Activated T-helper 1 cell treated with anti-CD3 and anti-CD28 coated beads, Interleukin-2, amount 50 U/mL, for 16 hours (primary cell): ENCODE measurements at places on chromosomes 3 and 15.
A peak's percentile ranks its signal among the peaks of the same experiment; 100 is the strongest.

DNA sequence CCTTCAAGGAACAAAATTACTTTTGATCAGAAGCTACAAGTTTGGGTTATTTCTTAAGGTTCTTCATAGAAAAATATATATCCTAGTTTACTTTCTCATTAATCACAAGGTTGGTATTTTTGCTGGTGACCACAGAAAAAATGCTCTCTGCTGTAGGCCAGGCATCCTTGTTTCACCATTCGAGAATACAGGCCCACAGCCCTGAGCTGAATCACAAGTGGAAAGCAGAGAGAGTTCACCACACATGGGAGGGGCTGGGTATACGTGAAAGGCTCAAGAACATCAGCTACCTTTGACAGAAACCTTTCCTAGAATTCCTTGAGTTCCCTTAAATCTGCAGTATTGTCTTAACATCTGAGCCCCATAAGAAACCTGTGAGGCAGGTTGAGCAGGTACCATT, 23.2 kb downstream of the CPEB1 start:
- DNase-seq: no peak

GRCh38 chr3:162534431-162534830, 1037.8 kb downstream of the OTOL1 start:
- no peak for DNase-seq

DNA sequence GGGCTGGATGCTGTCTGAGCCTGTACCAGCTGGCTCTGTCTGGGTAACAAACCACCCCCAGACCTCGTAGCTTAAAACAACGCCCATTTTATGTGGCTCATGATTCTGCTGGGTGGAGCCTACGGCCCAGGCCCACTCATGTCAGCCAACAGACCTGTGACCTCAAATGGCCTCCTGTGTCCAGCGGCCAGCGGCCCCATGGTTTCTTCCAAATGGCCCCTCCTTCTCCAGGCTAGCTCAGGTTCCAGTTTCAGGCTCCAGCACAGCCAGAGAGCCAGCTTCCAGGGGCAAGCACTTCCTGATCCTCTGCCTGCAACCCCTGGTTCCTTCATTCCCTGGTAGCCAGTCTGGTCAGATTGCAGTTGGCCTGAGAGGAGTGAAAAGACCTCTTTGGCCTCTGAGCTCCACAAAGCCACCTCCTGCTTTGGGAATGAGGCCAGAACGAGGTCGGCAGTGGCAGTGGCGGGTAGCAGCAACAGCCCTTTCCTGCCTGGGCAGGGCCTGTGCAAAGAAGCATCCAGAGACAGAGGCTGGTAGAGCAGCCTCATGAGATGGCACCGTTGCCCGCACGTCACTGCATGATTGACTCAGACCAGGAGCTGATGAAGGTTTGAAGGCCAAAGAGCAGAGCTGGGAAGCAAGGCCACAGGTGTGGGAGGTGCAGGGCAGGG, 21.0 kb upstream of the PLXNA1 start:
- no peak for DNase-seq

GRCh38 chr3:116056280-116056679, 389.0 kb downstream of the LSAMP start:
- no peak for DNase-seq

GRCh38 chr3:197062446-197062845, 32.8 kb upstream of the MELTF start:
- DNase-seq: no peak

DNA sequence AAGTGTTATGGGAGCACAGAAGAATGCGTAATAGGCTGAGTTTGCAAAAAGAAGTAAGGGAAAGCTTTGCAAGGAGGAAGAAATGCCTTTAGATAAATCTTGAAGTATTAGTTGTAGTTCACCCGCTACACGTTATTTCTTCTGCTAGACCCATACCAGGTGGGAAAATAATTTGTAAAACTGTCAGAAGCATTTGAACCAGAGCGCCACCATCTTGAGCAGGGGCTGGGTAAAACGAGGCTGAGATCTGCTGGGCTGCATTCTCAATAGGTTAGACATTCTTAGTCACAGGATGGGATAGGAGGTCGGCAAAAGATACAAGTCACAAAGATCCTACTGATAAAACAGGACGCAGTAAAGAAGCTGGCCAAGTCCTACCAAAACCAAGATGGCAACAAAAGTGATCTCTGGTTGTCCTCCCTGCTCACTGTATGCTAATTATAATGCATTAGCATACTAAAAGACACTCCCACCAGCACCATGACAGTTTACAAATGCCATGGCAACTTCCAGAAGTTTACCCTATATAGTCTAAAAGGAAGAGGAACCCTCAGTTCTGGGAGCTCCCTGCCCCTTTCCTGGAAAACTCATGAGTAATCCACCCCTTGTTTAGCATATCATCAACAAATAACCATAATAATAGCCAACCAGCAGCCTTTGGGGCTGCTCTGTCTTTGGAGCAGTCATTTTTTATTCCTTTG, 50.0 kb upstream of the ZNF280D start:
- DNase-seq: no peak

DNA sequence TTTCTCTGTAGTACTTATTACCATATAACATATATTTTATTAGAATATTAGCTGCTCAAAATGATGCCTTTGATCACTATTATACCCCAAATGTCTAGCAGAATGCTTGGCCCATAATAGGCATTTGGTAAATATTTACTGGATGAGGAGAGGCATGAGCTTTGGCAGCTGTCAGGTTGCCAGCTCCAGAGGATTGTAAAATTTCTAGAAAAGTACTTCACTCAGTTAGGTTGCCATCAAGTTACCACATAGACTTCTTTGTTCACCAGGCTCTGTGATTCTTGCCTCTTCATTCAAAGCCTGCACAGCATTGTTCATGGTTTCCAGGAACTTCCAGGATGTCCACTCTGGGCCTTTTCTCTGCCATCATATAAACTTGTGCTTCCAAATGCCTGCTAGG, 582.8 kb downstream of the PDCD6IP start:
- no peak for DNase-seq

DNA sequence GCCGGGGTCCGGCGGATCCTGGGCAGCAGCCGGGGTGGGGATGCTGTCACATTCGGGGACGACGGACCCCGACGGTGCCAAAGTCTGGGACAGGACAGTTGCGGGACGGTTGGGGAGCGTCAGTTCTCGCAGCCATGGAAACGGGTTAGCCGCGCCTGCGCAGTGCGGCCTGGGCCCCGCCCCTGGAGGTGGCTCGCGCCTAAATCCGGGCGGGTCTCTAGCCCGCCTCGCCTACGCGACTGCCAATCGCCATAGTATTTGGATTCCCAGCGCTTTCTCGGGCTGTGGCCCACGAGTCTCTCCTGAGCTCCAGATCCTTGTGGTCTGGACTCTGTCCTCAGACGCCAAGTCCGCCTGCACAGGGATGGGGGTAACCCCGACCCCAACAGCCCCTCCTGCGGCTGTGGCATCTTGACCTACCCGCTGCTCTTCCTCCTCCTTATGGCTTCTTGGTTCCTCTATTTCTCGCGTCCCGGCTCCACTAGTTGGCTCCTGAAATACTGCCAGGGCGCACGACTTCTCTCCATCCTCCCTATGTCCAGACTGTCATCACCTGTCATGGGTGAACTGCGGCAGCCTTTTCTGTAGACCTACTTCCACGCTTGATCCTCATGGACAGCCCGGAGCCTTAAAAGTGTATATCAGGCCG, at the start of gene ZMYND10:
Gene ZMYND10, minus strand, starts transcription at position 147 of the 649 bp plus-strand sequence. CDS start 153 bp downstream, outside the sequence.
- peak; percentile 49 for DNase-seq

GRCh38 chr3:12990781-12991480, 82.3 kb downstream of the IQSEC1 start:
- no peak for DNase-seq

- no peak for DNase-seq
Measured at GRCh38 chr3:150081084-150081483, 110.4 kb upstream of the PFN2 start.

DNA sequence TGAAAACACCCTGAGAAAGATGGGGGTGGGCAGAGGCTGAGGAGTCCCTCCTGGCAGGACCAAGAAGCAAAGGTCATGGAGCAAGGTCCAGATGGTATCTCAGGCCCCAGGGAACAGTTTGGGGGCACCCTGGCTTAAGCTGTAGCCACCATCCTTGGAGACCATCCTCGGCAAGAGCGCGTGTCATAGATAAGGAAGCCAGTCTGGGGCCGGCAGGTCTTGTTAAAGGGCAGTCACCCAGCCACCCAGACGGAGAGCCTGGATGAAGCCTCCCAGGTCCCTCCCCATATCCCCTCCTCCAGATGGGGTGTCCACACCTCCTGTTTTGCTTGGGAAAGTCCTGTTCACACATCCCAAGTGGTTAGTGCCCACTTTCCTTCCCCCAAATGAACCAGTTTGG, 191.1 kb downstream of the KLF13 start:
- no peak for DNase-seq

- no peak for DNase-seq
Measured at GRCh38 chr3:120506828-120507774, 56.3 kb upstream of the FSTL1 start.

DNA sequence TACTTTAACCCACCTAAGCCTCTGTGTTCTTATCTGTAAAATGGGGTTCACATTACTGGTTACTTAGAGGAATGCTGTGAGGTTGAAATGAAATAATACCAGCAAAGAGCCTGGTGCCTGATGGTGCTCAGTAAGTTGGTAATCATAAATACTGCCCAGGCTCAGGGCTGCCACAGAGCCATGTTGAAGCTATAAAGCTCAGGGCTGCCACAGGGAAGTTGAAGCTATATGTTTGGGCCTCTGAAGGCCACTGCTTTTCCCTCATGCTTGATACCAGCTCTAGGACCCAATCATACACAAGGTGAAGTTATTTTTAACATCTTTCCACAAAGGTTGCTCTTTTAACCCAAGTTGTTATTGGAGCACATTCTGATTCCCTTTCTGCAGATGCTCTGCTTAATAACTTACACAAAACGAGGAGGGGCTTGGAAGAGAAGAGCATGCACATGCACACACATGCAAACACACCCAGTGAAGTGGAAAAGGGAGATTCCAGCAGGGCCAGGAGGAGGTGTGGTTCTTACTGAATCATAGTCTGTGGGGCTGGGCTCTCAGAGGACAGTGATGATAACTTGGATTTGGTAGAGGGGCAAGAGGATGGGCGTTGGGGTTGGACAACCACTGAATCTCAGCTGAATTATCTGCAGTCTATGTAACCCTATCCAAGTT, 17.4 kb downstream of the PARP14 start:
- DNase-seq: no peak

- DNase-seq: no peak
Measured at GRCh38 chr15:78211189-78211921, 23.0 kb downstream of the ACSBG1 start.

DNA sequence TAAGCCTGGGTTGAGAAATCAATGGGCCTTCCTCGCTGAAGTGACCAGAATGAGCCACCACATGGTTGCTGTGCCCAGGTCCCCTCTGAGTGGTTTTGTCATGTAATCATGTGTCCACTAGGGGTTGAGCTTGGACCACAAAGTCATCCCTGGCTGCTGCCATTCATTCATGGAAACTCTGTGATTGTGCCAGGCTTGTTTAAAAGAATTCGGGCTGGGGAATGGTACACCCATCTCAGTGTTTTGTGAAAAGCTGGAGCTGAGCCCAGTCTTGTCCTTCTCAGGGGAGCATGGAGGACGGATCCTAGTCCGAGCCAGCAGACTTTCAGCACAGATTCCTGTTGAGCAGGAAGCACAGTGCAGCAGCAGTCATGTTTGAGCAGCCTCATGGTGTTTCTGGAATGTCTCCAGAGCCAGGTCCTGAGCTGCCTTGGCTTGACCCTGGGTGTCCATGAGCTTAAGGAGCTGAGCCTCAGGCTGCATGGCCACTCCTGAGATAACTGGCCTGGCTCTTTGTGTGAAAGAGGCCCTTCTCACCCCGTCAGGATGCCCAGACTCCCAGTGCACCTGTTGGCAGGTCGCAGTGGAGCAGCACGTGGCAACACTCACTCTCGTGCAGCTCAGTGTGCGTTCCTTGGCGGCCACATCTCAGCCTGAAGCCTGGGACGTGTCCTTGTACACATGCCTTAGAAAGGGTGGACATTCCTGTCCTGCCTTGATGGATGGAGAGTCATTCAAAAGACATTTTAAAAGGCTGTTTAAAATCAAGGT, 260.3 kb upstream of the TPM1 start:
- DNase-seq: no peak

- DNase-seq: no peak
Measured at GRCh38 chr3:70028361-70028760, 28.8 kb downstream of the SAMMSON start.

DNA sequence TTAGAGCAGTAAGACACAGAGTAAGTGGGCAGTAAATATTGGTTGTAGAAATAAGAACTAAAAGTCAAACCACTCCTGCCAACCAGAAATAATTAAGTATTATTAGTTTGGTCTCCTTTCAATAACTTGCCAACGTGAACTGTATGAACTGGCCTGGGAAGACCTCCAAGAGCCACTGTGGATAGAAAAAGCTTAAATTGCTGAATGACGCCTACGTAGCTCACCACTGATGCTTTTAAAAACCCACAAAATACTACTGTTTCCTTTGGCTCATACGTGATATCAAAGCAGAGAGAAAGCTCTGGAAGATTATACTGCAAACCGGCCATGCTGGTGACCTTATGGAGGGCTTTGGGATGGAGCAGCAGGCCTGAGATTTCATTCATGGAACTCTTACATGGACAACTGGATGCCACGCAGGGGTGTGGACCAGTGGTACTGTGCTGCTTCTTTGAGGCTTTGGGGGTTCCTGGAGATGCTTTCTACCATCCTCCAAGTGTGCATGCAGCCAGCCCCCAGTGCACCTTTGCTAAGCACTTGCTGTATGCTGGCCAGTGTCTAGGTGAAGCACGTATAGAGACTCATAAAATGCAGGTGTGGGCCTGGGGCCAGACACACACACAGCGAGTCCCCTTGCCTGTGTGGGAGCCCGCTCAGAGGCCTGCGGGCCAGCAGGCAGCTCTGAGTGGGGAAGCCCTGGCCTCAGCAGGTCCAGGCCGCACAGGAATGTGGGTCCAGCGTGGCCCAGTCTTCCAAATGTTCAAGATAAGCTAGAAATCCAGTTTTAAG, 66.8 kb downstream of the ABTB1 start:
- DNase-seq: no peak

DNA sequence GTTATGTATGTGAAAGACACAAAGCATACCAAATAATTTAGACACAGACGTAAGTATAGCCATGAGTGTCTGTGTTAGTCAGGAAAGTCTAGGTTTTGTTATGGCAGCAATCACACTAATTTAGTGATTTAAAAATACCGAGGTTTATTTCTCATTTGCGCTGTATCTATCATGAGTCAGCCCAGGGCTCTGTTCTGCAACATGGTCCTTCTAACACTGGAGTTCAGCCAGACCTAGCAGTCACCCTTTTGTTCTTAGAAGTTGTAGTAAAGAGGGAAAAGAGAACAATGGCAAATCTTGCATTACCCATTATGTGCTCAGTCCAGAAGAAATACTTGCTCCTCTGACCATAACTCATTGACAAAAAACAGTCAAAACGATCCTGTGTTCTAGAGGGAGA, 311.5 kb downstream of the NLGN1 start:
- no peak for DNase-seq

DNA sequence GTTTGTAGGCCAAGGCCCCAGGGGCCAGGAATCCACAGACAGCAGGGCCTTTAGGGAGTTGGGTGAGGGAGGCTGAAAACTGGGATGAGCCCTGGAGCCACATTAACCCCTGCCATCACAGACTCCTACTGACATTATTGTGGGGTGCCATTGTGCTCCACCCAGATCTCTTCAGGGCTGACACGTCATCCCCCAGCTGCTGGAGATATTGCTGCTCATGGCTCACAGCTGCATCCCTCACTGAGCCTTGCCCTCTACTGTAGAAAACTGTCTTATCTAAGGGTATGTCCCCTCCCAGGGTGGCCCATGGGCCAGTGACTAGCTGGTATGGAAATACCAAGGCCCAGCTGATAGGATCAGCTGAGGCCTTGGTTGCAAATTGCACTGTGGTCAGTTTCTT, 87.3 kb upstream of the PRR23C start:
- DNase-seq: no peak
